Activated naive CD4-positive, alpha-beta T cell (primary cell): ENCODE measurements at places on chromosomes 11 and 22.

- no peak for DNase-seq
These were observed 6.3 kb downstream of the SLC39A13 start for GRCh38 chr11:47414685-47415070.

GRCh38 chr11:129291546-129291945 is 84.1 kb upstream of the BARX2 start:
- DNase-seq = no peak

- DNase-seq = no peak
These were observed 2.3 kb upstream of the XKR3 start for GRCh38 chr22:16827506-16827905.

DNA sequence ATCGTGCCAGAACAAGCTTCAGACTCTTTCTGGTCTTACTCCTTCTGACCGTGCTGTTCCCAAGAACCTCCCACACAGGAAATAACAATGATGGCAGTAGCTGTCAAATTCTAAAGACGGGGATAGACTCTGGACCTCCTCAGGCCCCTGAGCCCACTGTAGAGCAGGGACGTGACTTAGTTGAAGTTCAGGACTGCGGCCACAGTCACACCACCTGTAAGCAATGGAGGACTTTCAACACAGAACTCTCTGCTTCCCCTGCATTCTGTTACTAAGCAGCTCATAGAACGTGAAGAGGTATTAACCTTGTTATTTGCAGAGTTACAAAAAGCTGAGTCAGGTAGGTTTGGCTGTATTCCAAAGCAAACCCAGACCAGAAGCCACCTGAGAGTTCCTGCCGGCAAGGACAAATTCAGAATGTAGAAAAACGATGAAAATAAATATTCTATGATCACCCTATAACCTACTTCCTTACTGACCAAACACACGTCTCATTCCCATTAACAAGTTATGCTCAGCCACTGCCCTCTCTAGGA is 12.7 kb downstream of the TMEM45B start:
- no peak for DNase-seq

- DNase-seq = no peak
These were observed 9.9 kb downstream of the DDI1 start for GRCh38 chr11:104046331-104046730.

DNA sequence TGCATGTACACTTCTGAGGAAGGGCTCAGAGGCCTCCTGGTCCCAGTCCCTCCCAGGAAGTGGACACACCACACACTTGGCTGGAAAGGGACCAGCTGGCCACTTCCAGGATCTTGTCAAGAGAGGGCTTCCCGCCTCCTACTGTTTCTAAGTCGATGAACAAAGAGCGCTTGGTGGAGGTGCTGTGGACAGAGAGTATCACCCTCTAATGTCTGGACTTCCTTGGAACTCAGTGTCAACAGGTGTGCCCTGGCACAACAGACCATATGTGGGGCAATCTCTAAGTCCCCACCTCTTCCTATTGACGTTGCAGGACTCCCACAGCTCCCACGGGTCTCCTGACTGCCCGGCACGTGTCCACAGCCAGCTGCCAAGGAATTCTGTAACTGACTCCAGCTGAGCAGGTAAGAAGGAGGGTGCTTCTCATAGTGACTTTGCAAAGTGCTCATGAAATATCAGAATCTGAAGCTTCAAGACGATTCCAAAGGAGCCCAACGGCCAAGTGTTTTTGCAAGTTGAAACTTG is 16.1 kb downstream of the POU2AF1 start:
- DNase-seq = no peak

DNA sequence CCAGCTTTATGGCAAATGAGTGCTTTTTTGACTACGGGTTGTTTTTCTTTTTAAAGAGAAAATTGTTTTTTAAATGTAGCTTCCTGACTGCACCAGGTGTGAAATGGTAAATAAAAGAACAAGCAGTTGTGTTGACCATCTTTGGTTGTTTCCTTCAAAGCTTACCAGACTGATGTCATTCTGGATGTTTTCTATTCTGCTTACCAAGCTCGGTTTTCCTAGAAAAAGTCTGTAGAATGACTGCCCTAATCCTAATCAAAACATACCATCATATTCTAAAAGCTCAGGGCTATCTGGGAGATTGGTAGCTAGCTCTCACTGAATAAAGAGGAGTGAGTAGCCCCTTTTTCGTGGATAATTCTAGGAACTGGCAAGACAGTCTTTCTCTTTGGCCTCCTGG is 77.7 kb downstream of the GAB2 start:
- no peak for DNase-seq

GRCh38 chr11:104380358-104380757 is 216.4 kb upstream of the PDGFD start:
- no peak for DNase-seq

- no peak for DNase-seq
These were observed 1089.1 kb upstream of the RAG2 start for GRCh38 chr11:37687130-37687529.

DNA sequence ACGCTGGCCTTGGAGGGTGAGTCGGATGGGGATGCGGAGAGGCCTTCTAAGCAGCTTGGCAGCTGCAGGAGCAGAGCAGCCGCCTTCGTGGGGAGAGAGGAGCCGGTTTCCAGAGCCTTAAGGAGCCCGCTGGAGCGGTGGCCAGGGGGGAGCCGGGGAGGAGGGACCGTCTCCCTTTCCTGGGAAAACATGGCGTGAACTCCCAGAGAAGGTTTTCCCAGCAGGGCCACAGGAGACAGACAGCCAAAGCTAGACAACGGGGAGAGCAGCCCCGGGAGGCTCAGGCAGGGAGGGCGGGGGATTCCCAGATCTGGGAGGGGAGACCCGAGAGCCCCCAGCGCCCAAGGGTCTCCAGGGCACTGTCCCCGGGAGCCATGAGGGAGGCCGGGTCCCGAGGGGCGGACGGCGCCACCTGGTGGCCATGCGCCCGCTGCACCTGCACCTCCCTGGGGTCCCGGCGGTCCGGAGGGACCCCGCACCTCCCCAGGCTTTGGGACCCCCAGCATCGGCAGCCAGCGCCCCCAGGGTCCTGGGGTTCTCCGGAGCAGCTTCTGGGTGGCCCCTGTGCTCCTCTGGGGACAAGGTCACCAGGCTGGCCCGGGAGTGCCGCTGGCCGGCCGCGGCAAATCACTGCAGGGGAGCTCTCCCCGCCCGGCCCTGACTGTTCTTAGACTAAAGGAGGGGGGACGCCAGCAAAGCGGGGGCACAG is 2.4 kb upstream of the SYT8 start:
- DNase-seq = peak; percentile 52
